ENCODE measurements at places on chromosomes 4 and X.

DNA sequence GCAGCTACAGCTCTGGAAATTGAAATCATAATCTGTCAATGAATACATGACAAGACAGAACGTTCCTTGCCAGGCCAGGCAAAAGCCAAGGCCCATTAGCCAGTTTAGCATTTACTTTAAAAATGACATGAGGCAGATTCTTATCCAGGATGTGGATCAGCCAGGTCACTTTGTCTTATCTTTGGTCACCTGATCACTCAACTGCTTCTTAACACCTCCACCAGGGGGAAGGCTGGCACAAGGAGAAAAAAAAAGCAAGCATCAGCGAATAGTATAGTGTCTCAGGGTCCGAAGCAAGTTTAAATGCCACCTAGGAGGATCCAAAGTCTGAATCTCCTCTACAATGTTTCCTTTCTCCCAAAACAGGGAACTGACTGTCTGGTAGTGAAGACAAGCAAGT is 18.8 kb downstream of the ATP1B4 start:
- no peak for DNase-seq

GRCh38 chrX:94751611-94752010 is 1077.6 kb downstream of the FAM133A start:
- DNase-seq, result no peak

DNA sequence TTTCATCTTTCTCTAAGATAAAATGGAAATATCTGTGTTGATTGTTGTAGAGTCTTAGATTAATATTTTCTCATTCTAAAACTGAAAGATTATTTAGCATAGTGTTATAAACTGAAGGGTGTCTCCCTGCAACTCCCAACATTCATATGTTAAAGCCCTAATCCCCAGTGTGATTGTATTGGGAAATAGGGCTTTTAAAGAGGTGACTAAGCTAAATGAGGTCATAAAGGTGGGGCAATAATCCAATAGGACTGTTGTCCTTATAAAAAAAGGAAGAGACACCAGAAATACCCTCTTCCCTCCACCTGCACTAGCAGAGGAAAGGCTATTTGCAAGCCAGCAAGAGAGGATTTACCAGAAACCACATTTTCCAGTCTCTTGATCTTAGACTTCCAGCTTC is 1626.4 kb downstream of the C4orf33 start:
- DNase-seq, result no peak

DNA sequence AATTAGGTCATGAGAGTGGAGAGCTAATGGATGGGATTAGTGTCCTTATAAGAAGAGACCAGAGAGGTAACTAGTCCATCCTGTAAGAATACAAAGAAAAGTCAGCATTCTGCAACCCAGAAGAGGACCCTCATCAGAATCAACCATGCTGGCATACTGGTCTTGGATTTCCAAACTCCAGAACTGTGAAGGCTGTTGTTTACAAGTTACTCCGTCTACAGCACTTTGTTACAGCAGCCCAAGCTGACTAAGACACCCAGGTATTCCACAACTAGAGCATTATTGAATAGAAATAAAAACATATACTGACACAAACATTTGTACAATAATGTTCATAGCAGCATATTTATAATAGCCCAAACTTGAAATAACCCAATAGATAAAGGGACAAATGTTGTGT is 9.2 kb downstream of the TMEM156 start:
- DNase-seq, result no peak

DNA sequence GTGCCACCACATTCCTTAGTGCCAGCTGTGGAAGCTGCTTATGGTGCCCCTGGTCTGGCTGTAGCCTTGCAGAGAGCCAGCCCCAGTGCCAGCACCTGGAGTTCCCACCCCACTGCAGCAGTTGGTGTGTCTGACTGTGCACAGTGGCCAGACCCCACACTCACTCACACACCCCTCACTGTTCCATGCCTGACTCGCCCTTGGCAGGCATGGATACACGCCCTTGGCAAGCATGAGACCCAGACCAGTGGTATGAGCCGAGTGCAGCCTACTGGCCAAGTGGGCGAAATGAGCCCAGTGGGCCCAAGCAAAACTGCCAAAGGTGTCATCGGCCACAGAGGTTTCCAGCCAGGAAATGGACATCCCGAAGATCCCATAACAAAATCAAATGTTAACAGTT is 27.4 kb downstream of the NAA11 start:
- DNase-seq, result no peak

DNA sequence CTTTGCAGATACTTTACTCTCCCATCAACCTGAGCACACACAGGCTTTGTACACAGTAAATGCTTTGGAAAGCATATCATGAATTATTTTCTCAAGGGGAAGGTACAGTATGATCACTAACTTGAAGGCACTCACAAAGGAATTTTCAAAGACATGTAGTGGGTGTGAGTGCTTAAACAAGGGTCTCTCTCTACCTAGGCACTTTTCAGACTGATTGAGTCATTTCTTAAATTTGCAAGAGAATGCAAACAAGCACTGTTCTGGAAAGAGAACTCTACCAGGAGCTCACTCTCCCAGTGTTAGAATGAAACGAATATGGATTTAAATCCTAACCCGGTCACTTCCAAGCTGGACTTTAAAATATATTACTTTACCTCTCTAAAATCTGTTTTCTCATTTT is 85.7 kb downstream of the MAML3 start:
- no peak for DNase-seq

DNA sequence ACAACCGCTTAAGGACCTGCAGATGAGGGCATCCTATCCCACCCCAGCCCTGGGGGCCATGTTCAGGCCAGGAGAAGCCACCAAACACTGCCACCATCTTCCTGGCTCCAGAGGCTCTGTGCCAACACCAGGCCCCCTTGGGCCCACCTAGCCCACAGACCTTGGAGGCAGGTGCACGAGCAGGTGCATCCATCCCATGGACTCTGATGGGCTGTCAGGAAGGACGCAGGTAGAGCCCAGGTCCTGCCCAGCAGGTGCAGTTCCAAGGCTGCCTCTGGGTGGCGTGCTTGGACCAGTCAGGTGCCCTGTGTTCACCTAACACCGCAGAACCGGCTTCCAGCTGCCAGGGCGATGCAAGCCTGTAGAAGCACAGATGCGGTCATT is 22.8 kb upstream of the PDE6B start:
- DNase-seq, result no peak

- no peak for DNase-seq
These were observed 11.4 kb downstream of the FGD1 start for GRCh38 chrX:54484666-54485065.

DNA sequence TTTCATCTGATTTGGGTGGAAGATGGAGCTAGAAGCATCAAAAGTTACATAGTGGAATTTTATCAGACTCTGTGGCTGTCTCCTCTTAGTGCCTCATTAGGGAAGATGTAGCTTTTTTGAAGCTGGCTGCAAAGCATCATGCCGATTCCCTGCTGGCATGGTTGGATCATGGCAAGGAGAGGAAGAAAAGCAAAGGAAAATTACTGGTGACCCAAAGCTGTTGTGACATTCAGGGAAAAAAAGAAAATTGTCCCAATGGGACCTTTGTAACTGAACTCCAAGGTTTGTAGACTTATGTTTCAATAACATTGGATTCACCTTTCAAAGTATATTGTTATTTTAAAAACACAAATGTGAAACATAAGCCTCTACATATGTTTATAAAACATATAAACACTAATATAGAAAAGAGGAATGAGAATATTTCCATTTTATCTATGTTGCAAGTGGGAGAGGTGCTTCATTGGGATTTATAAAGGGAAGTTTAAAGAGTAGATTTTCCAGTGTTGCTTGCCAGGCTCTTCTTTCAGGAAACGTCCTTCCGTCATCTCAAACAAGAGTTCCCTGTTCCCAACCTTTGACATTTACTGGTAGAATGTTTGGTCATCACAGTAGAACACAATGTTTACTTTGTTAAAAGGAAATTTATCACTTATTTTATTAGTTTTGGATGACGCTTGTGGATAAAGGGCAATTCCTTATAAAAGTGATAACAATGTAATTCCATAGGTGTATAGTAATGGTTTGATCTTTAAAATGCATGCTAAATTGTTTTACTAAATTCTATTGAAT is 190.1 kb upstream of the GPRIN3 start:
- no peak for DNase-seq

DNA sequence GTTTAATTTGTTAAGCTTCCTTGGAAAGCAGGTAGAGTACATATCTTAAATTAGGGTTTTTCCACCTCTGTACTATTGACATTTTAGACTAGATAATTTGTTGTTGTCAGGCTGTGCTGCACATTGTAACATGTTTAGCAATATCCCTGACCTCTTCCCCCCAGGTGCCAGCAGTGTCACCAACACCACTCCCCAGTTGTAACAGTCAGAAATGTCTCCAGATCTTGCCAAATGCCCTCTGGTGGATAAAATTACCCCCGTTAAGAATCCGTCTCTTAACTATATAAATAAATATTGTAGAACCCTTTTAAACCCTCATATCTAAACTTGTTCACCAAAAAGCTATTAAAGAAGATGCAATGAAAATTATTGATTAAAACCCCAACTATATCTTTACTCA is 161.5 kb downstream of the ARHGAP6 start:
- DNase-seq, result no peak

DNA sequence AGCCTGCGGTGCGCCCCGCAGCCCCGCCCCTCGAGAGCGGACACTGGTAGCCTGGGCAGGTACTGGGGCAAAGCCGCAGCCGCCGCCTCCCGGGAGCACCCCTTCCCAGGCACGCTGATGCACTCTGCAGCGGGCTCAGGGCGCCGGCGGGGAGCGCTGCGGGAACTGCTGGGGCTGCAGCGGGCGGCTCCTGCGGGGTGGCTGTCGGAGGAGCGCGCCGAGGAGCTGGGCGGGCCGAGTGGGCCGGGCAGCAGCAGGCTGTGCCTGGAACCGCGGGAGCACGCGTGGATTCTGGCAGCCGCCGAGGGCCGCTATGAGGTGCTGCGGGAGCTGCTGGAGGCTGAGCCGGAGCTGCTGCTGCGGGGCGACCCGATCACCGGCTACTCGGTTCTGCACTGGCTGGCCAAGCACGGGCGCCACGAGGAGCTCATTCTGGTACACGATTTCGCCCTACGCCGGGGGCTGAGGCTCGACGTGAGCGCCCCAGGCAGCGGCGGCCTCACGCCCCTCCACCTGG is 401 bp downstream of the SOWAHD start:
- DNase-seq, result no peak

DNA sequence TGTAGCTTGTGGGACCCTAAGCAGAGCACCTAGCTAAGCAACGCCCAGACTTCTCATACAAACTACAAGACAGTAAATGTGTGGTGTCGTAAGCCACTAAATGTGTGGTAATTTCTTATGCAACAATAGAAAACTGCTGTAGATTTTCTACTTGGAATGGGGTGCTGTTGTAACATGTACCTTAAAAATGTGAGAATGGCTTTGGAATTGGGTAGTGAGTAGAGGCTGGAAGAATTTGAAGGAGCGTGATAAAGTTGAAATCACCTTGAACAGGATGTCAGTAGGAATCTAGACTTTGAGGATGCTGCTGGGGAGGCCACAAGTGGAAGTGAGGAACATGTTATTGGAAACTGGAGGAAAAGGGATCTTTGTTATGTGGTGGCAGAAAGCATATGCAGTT is 43.2 kb upstream of the FUNDC1 start:
- DNase-seq, result no peak

GRCh38 chr4:170305627-170306026 is 215.9 kb upstream of the AADAT start:
- DNase-seq, result no peak

GRCh38 chrX:147847999-147848398 is 63.7 kb upstream of the FMR1 start:
- no peak for DNase-seq

GRCh38 chrX:136202889-136203288 is 48.3 kb downstream of the MAP7D3 start:
- no peak for DNase-seq

GRCh38 chr4:146095091-146095690 is 80.3 kb upstream of the LSM6 start:
- peak; percentile 3 for DNase-seq

DNA sequence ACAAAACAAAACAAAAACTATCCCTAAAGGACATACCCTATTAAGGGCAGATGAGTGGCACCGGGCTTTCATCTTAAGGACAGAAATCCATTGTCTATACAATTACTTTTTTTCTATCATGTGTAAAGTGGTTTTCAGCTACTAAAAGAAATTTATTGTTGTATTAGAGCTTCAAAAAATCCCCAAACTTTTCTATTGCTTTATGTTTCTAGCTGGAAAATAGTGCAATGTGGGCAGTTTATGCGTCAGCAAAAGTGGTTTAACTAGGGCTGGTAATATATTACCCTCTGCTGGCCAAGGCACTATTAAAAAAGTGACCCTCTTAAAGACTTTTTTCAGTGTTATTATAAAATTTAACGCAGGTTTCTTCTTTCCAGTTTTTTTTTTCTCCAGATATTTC is 15.5 kb upstream of the GPR82 start:
- DNase-seq, result no peak

- DNase-seq, result no peak
These were observed 1170.8 kb upstream of the PCDH7 start for GRCh38 chr4:29549342-29549741.

DNA sequence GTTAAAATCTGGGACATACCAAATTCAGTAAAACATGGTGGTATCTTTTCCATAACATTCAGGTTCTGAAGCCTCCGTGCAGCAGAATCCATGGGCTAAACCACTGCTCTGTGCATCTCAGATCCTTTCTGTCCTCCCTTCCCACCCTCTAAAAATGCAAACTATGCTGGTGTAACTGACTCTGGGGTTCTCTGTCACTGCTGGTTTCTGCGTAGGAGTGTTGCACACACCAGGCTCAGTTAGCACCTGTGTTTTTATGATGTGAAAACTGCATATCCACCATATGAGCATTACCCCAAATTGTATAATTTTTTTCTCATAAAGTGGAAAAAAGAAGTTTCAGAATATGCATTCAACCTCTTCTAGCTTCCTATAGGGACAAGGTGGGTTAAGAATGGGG is 22.4 kb upstream of the IL21 start:
- no peak for DNase-seq

All from putamen (tissue), 1 donor.